Cortex of kidney (tissue), 1 donor: ENCODE measurements at places on chromosomes 3 and 15.

- DNase-seq = no peak
Measured at GRCh38 chr3:31836131-31837075, 144.7 kb downstream of the OSBPL10 start.

DNA sequence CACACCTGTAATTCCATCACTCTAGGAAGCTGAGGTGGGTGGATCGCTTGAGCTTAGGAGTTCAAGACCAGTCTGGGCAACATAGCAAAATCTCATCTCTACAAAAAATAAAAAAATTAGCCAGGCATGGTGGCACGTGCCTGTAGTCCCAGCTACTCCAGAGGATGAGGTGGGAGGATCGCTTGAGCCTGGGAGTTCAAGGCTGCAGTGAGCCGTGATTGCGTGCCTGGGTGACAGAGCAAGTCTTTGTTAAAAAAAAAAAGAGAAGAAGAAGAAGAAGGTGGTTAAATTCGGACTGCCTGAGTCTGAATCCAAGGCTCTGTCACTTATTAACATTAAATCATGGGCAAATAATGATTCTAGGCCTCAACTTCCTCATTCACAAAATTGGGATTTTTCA, 51.0 kb downstream of the EOMES start:
- no peak for DNase-seq

GRCh38 chr15:48144889-48145288, 24.1 kb downstream of the SLC24A5 start:
- no peak for DNase-seq

DNA sequence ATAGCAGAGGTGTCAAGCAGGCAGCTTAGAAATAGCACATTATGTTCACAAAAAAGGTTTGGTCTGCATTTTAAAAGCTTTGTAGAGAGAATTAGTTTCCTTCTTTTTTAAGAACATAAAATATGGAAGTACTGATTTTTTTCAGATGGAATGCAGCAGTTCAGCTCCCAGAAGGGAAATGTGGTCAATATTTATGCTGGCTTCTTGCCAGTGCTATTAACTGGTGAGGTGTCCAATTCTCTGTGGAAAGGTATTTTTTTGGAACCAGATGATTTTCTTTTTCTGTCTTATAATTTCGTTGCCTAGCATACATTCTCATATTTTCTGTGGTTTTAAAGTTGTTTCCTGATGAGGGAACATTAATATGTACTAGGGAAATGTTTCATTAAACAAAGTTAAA, 211.4 kb upstream of the ZNF385D start:
- no peak for DNase-seq

DNA sequence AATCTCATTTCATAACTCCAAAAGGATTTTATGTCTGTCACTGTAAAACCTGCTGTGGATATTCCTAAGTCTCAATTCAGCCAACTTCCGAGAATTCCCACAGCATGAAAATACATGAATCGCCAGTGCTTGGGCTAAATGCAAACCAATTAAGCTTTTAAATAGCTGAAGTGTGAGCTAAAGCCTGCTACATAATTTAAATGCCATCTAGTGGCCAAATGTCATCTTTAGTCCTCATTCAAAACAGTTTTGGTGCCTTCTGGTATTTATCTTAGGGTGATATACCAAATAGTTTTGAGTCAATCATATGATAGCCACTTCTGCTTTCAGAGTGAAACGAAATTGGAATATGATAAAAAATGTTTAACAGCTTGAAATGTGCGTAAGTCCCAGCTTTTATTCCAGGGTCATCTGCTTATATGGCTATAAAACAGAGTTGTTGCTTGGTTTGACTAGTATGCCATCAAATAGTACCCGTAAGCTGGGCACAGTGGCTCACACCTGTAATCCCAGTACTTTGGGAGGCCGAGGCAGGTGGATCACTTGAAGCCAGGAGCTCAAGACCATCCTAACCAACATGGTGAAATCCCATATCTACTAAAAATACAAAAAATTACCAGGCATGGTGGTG, 41.8 kb upstream of the CCNL1 start:
- no peak for DNase-seq

GRCh38 chr15:38406436-38406835, 47.5 kb upstream of the FAM98B start:
- DNase-seq = no peak

DNA sequence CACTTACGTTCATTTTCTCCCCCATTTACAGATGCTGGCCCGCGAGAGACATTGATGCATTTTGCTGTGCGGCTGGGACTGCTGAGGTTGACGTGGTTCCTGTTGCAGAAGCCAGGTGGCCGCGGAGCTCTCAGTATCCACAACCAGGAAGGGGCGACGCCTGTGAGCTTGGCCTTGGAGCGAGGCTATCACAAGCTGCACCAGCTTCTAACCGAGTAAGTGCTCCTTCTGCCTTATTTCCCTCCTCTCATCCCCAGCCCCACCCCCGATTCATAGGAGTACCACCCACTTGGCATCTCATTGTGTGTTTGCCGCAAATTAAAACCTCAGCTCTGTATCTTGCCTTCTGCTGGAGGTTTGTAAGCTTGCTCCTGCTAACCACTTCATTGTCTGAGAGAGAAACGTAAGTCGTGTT, 163.3 kb downstream of the AKAP13 start:
- DNase-seq = no peak

DNA sequence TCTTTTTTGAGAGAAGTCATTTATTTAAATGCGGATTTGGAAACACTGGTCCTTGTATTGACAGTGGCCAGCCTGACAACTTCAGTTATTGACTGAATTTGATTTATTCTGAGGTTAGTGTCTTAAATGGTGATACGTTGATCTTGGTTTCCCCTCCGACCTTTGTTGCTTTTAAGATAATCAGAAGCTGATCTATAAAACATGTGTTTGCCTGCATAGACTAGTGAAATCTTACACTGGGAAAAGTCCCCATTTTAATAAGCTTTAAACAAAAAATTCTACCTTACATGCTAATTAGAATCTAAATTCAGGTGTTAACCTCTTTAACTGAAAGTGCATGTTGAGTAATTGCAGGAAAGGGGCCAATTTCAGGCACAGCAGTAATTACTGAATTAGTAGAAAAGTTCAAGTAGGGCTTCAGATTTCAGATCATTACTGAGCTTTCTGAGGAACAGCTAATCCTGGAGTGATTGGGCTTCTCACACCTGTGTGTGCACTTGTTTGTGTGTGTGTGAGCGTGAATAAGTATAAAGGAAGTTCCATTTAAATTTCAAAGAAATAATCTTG, 221.4 kb downstream of the SOX2 start:
- no peak for DNase-seq

DNA sequence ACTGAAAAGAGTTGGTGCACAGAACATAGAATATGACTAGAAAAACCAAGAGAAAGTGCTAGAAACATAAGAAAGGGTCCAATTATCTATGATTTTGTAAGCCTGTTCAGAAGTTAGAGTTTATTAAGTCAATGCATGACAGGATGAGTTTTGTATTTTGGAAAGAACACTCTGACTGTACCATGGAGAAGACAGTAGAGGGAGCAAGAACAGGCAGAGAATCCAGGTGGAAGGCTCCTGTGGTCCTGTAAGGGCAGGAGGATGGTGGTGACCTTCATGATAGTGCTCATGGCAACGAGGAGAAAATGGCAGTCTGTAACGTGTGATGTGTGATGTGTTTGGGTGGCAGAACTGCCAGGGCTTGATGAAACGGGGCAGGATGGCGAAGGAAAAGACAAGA, 249.1 kb downstream of the CTNNB1 start:
- DNase-seq = no peak

DNA sequence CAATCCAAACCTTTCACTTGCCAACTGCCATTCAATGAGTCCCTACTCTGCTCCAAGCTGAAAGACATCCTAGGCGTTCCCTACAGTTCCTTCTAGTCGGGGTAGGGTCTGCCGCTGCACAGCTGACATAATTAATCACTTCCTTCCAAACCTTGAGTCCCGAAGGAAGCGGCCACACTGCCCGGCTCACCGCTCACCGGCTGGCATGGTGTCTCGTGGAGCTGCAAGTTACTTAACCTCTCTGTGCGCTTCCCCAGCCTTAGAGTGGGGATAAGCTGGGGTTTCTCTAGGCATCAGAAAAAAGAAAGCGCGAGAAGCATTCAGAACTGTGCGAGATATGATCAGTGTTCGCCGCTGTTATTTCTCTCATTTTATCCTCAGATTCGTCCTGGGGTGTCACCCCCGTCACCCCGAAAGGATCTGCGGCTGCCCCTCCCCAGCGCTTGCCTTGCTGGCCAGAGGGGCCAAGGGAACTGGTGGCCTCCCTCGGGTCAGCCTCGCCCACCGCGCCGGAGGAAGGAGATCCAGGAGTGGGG, 748 bp downstream of the MRPS25 start:
- no peak for DNase-seq

DNA sequence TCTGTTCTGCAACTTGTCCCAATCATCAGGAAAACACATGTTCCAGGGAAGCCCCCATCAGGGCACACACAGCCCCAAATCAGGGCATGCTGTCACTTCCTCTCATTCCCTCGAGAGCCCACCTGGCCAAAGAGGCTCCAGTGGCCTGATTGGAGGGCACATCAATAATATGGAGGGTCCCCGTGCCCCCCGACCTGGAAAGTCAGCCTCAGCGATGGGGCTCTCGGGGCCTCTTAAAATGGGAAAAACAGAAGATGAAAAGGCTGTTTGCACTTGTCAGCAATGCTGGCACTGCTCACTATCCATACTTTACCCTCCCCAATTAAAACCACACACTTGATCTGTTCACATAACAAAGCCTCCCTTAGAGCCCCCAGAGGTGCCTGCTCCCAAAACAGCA, 172.9 kb upstream of the NSMCE3 start:
- no peak for DNase-seq

GRCh38 chr15:89230277-89230676, 8.9 kb upstream of the RLBP1 start:
- no peak for DNase-seq

GRCh38 chr3:4138786-4139431, 164.3 kb upstream of the SETMAR start:
- no peak for DNase-seq

DNA sequence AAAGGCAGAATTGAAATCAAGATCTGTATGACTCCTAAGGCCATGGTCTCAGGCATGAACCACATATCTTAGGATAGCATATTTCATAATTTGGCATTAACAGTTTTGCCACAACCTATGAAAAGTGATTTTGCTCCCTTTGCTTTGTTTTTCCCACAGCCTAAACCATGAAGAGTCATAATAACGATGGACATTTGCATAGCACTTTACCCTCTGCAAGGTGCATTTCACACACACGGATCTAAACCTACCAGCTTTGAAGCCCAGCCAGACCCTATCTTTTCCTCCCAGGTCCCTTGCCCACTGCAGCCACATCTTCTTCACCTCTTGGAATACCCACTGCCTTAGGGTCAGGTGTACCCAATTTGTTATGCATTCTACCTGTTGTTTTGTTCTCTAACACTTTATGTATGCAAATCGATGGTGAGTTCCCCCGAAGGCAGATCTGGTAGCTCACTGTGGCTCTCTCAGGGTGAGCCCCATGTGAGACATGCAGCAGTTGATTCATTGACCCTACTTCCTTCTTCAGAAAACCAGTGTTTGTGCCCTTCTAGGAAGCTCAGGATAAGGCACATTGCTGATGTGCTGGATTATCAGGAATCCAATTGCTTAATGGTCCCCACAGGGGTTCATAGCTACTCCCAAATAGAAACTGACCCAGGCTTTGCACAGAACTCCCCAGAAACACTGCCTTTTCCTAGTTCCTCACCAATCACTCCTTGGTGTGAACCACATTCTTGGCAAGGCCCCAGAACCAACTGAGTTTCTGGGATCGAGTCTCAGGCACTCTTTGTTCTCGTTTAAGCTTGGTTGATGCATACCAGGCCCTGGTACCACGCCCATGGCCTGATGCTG, 8.7 kb downstream of the ARHGAP31 start:
- DNase-seq = no peak

- no peak for DNase-seq
Measured at GRCh38 chr3:29312395-29312794, 31.5 kb downstream of the RBMS3 start.

DNA sequence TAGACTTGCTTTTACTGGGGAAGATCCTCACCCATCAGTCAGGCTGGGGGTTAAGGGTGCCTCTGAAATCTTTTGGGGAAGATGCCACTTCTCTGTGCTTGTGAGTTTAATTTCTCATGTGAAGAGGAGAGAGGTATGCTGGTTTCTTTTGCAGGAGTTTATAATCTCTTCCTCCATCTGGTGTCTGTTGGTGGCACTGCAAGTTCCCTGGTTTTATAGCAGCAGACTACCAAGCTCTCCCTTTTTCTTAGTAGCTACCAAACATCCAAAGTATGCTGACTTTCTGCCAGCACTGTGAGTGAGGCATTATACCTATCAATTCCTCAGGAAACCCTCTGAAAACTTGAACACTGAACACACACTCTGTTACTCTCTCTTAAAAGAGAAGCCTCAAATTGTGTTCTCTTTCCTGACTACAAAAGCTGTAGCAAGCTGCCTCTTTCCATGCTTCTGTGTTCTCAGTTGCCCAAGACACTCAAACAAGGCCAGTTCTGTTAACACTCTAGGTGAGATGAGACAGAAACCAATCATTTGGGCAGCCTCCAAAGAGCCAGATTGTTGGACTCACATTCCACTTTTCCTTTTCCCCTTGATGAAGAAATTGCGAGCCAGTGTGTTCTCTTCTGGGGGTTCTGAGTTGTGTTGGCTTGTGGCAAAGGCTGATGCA, 299.5 kb downstream of the GAP43 start:
- no peak for DNase-seq

DNA sequence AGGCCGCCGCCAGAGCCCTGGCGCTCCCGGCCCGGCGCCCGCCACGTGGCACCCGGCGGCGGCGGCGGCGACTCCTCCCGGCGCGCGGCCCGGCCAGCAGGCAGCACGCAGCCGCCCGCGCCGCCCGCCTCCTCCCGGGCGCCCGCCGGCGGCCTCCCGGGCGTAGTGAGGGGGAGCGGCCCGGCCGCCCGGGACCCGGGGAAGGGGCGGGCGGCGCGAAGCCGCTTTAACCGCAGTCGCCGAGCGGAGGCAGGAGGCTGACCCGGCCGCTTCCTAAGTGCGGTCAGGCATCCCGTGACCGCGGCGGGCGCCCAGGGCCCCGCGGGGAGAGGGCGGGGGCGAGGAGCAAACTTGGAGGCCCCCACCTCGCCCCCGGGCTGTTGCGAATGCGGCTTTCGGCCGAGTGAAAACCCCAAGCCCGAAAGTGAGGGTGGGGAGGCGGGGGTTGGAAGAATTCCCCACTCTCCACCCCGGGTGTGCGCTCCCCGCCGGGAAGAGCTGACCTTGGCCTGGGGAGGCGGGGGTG, 1.7 kb upstream of the HES1 start:
- no peak for DNase-seq
